ENCODE measurements at places on chromosomes 13 and 19.

DNA sequence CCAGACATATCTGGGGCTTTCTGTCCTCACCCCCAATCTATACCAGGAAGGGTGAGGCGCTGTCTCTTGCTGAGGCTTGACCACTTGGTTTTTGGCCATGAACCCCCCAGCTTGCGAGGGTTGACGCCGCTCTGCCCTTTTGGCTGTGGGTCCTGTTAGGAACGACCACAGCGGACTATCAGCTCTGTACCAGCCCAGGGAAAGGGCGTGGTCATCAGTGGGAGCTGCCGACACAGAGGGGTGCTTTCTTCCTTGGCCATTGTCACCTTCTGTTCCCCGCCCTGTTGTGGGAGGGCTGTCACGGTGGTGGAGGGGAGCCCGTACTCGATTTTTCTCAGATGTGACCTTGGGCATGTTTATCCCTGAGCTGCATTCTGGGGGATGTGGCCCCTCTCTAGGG lies 5.7 kb downstream of the DCAF15 start:
- DNase-seq: no peak

DNA sequence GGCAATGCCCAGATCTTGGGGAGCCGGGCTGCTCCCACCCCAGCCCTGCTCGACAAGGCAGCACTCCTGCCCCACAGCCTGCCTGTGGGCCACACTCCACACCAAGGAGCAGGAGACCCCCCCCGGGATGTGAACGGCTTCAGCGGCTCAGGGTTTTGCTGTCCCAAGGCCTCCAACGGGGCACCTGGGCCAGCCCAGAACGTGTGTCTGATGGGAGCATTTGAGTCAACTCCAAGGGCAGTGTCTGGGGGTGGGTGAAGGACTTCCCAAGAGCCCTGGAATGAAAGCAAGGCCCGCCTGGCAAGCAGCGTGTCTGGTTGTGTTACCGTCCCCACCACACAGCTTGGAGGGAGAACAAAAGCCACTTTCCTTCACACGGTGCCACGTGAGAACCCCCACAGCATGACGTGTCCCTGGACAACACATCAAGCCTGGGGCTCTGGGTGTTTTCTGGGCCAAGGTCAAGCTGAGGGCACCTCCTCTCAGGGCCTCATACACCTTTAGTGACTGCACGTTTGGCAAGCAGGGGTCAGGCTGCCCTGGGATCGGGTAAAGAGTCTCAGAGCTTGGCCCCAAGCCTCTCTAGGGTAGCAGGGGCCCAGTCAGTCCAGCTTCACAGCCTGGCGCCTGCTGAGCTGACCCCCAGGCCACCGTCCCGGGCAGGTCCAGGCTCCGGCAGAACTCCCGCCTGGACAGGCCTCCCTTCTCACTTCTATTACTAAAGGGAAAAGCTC lies 6.0 kb downstream of the C13orf46 start:
- DNase-seq: no peak

GRCh38 chr13:29597706-29598105 lies 2.2 kb upstream of the SLC7A1 start:
- DNase-seq: no peak

- no peak for DNase-seq
These were observed 54.0 kb downstream of the SPATA13 start for GRCh38 chr13:24214528-24214927.

- no peak for DNase-seq
These were observed 1198.3 kb downstream of the OLFM4 start for GRCh38 chr13:54226876-54227275.

GRCh38 chr13:24650161-24650560 lies 30.0 kb upstream of the ATP12A start:
- DNase-seq: no peak

- no peak for DNase-seq
These were observed 142.2 kb downstream of the KCTD15 start for GRCh38 chr19:33938821-33939220.

GRCh38 chr19:4115050-4115817 lies 8.7 kb downstream of the MAP2K2 start:
- peak; percentile 78 for DNase-seq

GRCh38 chr13:27281420-27281819 lies 10.8 kb downstream of the RASL11A start:
- DNase-seq: no peak

DNA sequence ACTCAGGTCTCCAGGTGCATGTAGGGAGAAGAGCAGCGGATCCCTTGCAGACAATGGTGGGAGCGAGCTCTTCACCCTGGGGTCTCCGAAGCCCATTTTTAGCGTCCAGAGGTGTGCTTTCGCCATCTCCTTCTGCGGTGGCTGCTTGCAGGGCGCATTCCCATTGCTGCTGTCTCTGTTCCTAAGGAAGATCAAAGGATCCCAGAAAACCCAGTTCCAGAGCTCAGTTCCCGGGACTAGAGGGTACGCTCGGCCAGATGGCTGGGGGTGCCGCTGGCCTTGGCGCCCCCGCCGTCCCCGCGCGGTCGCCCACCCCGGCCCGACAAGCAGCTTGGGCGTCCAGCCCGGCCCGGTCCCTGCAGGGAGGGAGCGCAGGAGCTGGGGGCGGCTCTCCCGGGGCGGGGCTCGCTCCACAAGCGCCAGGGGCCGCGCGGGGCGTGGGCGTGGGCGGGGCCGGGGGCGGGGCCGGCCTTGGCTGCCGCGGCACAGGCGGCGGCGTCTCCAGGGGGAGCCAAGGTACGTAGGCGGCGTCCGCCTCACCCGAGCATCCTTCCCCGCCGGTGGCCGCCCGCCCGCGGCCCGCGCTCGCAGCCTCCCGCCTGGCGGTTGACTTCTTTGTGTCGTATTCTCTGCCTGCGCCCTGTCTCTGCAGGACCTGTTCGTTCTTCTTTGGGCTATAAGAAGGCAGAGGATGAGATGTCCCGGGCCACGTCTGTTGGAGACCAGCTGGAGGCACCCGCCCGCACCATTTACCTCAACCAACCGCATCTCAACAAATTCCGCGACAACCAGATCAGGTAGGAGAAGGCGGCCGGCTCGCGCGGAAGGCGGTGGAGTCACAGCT lies 96.8 kb downstream of the ATP8A2 start:
- no peak for DNase-seq

DNA sequence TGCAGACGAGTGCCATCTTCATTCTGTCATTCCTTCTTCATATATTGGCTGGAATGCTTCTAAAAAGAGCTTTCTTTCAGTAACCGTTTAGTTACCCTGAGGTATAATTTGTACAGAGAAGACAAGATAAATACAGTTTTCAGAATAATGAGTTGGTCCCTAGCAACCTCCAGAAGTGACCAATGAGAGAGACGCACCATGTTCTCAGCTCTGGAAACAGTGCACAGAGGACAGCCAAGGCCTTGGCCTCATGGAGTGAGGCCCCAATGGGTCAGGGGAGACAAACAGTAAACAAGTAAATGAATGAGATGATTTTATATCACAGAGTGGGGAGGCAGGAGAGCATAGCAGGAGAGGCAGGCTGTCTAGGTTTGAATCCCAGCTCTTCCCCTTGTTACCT lies 90.7 kb downstream of the DPF1 start:
- DNase-seq: no peak

- no peak for DNase-seq
These were observed 291.9 kb downstream of the NDFIP2 start for GRCh38 chr13:79772811-79773210.

- no peak for DNase-seq
These were observed 33.3 kb upstream of the ALOX5AP start for GRCh38 chr13:30702006-30702405.

GRCh38 chr19:48569814-48570213 lies 17.8 kb downstream of the SULT2B1 start:
- no peak for DNase-seq

DNA sequence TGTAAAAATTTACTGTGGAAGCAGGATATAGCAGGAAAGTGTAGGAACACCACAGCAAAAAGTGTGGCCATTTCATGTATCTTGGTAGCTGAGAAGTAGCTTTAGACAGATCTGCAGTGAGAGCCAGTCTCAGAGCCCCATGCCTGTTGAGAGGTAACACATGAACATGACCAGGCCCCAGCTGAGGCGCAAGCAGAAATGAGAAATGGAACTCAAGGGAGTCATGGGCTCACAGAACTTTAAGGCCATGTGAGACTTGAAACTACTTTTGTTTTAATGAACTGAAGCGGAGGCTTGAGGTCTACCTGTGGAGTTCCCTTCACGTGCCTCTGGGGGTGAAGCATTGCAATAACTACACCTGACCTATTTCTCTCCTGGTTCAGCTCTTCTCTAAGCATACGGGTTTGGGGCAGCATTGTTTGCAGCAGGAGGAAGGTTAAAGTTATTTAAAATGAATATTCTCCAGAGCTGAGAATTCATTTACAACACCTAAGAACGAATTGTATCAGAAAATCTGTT lies 3.3 kb downstream of the MYO16 start:
- DNase-seq: no peak

DNA sequence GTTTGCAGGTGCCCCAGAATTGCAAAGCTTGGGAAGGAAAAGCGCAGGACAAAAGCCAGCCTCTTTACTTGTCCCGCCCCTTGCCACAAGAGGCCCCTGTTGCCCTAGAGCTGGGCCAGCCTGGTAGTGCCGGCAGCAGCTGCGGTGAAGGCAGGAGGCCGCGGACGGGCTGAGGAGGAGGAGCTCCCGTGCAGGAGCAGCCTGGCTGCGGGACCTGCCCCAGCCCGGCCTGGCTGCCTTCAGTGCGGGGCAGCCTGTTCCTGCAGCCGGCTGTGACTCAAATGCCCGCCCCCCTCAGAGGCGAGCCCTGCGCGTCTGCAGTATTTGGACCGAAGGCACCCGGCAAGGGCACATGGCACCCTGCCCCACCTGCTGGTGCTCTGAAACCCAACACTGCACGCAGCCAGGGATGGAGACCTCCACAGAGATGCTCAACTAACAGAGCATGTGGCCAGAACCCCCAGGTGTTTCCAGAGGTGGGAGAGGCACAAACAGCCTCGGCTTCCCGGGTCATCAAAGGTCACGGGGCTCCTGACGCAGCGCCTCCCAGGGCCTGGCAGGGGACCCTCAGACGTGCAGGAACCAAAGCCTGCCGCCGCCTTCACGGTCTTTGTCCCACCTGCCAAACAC lies 29.7 kb downstream of the NAXD start:
- DNase-seq: peak; percentile 80

- no peak for DNase-seq
These were observed 2641.8 kb upstream of the PCDH20 start for GRCh38 chr13:64057372-64058020.

DNA sequence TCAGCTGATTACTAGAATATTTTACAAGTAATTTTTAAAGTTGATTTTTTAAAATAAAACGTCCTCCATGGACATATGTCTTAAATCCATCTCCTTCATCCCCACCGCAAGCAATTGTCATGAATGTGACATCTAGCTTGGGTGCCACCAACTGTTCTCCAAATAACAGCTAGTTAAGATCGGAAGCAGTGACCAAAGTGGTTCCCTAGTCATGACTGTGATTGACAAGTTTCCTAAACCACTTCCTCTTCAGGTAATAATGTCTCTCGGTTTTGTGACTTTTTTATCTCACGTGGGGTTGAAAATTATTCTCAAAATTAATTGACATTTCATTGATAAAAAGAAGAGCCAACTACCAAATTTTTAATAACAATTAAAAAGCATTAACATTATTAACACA lies 135.3 kb upstream of the MIR17HG start:
- DNase-seq: no peak

DNA sequence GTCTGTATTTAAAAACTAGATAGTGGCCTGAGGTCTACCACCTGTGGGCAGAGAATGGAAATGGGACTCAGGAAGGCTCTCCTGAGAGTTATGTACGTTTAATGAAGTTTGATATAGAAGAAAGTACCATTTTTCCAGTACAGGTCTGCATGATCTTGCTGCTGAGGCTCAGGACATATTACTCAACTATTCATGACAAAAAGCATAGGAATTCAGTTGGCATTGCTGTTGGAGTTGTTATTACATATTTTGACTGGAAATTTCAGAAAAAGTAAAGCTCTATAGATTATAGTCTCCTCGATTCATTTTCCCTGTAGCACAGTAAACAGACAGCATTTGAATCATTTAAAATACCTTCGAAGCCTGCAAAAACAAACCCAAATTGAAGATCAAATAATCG lies 469.8 kb downstream of the DCT start:
- DNase-seq: no peak

DNA sequence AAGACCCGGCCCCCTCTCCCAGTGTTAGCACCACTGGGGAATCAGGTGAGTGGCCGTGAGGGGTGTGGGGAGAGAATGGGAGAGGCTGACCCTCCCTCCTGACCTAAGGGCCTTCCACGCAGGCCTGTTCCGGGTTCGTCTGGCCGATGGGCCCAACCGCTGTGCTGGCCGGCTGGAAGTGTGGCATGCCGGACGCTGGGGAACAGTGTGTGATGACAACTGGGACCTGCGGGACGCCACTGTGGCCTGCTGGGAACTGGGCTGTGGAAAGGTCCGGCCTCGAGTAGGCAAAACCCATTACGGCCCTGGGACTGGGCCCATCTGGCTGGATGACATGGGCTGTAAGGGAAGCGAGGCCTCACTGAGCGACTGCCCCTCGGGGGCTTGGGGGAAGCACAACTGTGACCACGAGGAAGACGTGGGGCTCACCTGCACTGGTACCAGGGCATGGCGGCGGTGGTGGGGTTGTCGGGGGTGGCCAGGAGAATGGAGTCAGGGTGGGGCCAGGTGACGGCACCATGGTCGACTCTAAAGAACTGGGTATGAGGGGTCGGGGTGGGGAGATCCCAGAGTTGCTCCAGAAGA lies 12.2 kb downstream of the SSC5D start:
- DNase-seq: no peak

- DNase-seq: no peak
These were observed 21.7 kb downstream of the LILRB4 start for GRCh38 chr19:54684527-54684926.

DNA sequence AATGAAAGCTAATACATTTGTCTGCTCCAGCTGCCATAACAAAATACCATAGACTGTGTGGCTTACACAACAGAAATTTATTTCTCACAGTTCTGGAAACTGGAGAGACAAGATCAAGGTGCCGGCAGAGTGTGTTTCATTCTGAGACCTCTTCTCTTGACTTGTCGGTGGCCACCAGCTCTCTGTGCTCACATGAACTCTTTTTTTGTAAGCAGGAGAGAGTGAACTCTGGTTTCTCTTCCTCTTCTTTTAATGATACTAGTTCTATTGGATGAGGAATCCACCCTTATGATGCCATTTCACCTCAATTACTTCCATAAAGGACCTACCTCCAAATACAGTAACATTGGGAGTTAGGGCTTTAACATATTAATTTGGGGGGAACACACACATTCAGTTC lies 11.7 kb downstream of the KCTD12 start:
- DNase-seq: no peak

GRCh38 chr19:17235971-17236777 lies 9.5 kb downstream of the NR2F6 start:
- DNase-seq: no peak

GRCh38 chr13:49833402-49833801 lies 40.9 kb upstream of the KPNA3 start:
- DNase-seq: no peak

- DNase-seq: no peak
These were observed 49.3 kb upstream of the TUBGCP3 start for GRCh38 chr13:112637017-112637801.

Data from CD4-positive, alpha-beta T cell treated with Interleukin-1 beta for 1 hour (primary cell).